Substantia nigra (tissue), 51 donors: ENCODE measurements at places on chromosomes 16 and 17.

DNA sequence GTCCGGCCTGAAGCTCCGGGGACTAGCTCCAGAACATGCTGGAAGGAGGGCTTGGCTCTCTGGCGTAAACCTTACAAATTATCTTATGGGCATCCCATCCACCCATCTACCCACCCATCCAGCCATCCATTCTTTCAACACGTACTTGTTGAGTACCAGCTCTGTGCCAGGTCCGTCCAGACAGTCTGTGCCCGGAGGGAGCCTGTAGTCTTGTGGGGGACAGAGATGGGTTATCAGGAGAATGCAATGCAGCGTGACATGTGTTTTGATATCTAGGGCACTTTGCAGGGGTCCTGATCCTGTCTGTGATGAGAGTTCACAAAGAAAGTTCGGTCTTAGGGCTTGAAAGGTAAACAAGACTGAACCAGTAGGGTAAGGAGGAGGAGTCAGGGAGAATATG lies 4.1 kb upstream of the SLC13A2 start:
- DNase-seq: no peak

DNA sequence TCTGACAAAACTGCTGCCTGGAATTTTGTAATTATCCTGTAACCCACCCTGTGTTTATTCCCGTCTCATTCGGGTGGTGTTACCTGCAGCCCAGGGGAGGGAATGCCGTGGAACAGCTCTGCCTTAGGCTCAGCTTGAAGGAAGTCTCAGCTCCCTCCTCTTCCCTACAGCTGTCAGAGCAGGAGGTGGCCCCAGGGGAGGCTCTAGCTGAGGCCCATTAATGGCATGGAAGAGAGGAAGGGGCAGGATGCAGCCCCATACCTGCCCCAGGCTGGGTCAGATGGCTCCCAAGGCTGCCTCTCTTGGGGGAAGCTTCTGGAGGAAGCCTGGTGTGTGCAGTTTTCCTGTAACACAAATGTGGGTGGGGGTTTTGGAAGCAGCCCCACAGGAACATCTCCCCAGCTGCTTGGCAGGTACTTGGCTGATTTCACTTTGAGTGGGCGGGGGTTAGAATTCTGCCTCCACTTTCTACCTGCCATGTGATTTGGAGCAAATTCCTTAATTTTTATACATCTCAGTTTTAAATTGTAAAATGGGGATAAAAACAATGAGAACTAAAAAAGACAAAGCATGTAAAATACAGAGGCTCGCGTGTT lies 103.9 kb downstream of the MGAT5B start:
- no peak for DNase-seq

- no peak for DNase-seq
Measured at GRCh38 chr16:67608364-67608763, 36.6 kb upstream of the CARMIL2 start.

GRCh38 chr17:77738751-77739531 lies 219.6 kb upstream of the TNRC6C start:
- no peak for DNase-seq

DNA sequence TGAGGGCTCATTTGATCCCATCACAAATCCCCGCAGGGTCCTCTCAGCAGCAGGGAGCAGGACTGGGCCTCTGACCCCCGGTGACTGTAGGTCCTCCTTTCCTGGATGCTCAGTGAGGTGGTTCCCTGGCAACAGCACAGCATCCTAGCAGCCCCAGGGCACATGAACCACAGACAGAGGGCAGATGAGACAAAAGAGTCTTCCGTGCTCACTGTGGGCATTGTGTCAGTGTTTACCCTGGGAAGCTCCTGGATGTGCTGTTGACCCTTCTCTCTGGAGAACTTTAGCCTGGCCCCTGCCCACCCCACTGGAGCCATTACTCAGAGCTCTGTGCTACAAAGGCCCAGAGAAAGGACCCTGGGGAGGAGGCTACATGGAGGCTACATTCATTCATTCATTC lies 21.7 kb upstream of the TMEM220 start:
- DNase-seq: no peak

DNA sequence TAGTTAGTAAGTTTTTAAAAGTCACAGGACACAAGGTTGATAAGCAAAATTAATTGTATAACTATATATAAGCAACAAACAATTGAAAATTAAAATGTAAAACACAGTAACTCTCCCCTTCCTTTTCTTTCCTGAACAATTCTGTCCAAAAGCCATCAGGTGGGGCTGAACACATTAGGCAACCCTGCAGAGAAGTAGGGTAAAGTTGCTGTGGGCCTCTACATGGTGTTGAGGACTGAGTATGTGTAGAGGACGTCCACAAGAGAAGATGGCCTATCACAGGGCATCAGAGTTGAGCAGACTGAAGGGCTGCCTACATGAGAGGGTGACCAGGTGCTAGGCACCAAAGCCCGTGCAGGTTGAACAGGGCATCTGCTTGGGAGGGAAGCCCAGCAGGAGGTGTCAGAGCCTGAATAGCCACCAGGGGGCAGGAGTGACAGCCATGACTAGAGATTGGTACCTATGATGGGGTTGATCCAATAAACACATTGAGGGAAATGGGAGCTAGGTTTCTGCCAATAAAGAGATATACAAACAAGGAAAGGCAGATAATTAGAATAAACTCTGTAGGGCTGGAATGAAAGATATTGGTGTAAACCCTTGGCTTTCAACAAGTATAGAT lies 415.1 kb downstream of the NPIPA8 start:
- no peak for DNase-seq

- no peak for DNase-seq
Measured at GRCh38 chr17:1810450-1811103, 19.1 kb downstream of the SMYD4 start.

- DNase-seq: no peak
Measured at GRCh38 chr17:36214918-36215317, 4.1 kb downstream of the CCL4L2 start.

- DNase-seq: peak; percentile 15
Measured at GRCh38 chr16:81623365-81624102, 155.6 kb upstream of the PLCG2 start.

DNA sequence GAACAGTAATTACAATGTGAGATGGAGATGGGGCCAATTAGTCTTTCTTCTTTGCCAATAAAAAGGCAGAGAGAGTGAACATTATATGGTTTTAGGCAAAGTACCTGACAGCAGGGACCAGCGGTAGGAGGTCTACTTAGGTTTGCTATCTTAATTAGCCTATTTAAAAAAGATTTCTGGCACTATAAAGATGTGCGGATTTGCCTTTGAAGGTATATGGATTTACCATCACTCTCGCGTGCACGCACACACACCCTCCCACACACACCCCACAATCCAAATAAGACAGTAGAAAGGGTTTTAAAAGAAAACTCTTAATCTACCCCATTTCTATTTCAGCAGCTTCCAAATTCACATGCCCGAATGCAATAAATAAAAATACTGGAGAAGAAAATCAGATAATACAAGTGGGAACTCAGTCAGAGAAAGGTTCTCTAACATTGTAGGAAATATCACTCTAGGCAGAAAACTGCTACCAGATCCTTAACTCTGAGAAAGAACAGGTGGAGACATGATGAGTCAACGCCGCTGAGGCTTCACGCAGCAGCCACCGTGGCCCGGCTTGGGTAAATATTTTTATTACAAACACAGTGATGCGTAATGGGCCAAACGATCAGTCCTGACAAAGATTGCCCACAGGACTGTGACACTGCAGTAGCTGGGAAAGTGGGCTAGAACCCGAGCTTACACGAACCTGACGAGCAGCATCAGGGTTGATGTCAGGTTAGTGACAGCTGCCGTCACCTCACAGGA lies 66.6 kb upstream of the AXIN2 start:
- DNase-seq: no peak

DNA sequence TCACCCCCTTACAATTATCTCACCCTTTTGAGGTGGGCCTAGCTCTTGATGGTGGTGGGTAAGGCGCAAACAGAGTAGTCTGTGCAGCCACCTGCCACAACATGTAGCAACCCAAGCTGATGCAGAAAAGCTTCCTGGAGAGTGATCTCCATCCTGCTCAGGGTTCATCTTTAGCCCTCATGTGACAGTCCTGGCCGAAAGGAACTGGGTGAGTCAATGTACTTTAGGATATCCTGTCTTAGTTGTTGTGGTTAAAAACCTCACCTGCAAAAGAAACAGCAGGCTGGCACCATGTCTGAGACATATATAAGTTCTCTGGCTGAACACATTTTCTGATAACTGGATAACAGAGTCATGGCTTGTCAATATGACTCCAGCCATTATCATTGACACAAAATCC lies 183.5 kb upstream of the CPHXL start:
- DNase-seq: no peak

GRCh38 chr17:72717676-72718075 lies 374.8 kb downstream of the SLC39A11 start:
- DNase-seq: no peak

DNA sequence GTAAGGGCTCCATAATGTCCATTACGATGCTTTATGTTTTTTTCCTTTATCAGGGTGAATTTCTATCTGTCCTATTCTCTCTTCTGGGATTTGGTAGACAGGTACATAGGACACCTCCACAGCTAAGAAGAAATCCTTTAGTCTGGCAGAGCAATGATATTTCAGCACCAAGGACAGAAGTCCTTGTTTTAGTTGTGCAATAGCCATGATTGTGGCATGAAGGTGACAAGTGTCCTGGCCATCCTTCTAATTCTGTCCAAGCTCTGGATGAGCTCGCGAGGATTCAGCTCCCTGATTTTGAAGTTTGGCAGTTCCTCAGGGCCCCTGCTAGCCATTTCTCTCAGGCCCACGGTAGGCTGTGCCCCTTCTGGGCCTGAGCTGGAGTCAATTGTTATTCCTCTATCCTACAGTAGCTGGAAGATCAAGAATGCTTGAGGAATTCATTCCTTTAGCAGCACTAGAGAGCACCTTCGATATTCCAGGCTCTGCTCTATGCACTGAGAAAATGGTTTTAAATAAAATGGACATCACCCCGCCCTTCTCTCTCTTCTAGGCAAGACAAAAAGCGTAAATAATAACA lies 320.8 kb downstream of the XYLT1 start:
- no peak for DNase-seq

DNA sequence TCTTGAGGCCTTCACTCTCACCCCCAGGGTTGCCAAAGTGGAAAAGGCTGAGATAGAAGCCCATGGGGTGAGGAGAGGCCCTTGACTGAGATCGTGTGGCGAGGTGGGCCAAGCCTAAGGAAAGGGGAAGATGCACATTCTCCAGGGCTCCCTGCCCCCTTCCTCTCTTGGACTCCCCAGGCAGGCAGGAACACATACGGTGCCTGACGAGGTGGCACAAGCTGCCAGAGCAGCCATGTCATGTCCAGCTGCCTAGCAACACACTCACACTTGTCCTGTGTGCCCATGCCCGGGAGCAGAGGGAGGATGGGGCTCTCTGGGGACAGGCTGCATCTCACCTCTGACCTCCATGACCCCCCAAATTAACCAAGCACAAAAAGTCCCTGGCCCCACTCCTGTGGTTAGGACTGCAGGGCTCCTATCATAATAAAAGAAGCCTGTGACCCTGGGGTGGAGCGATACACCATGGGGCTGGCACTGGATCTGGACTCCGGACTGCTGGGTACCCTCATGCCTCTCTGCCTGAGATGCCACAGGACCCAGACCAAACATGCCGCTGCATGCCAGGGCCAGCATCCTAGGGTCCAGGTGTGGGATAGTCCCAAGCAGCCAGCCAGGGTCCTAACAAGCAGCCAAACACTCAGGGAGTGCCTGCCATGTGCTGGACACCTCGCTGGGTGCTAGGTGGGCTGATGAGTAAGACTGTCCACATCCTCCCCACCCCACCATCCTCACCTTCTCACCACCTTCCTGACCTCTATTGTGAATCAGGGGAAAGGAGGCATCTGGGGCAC lies 2.6 kb downstream of the GIT1 start:
- DNase-seq: no peak

- no peak for DNase-seq
Measured at GRCh38 chr16:29877266-29877961, 14.4 kb upstream of the CDIPT start.

GRCh38 chr17:79758271-79758670 lies 19.7 kb upstream of the CBX2 start:
- DNase-seq: no peak

GRCh38 chr17:57092779-57093178 lies 7.7 kb downstream of the AKAP1 start:
- no peak for DNase-seq

GRCh38 chr17:36485805-36486203 lies 677 bp upstream of the ZNHIT3 start:
- no peak for DNase-seq

DNA sequence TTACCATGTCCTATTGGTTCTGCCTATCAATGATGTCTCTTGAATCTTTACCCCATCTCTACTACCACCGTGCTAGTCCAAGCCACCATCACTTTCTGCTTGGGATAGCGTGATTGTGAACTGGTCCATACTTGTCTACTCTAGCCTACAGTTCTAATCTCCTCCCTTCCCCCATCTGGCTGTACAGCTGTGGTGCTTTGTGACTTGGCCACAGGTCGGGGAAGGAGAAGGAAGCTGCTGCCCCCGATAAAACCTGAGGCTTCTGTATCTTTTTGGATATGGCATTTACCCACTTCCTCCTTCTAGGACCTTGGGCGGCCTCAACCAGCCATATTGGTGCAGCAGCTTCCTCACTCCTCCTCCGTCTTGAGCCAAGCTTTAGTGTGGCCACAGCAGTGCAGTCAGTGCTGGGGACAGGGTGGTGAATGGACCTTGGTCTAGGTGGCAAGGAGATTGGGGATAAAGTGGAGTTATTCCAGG lies 314 bp upstream of the ITGA2B start:
- no peak for DNase-seq

GRCh38 chr17:40617678-40618240 lies 29.9 kb downstream of the SMARCE1 start:
- no peak for DNase-seq

- DNase-seq: no peak
Measured at GRCh38 chr17:44122816-44123355, 555 bp downstream of the HDAC5 start.

GRCh38 chr16:83940119-83940518 lies 12.9 kb upstream of the OSGIN1 start:
- no peak for DNase-seq

GRCh38 chr17:78892062-78892456 lies 10.9 kb downstream of the CEP295NL start:
- no peak for DNase-seq

- DNase-seq: peak; percentile 91
Measured at GRCh38 chr17:63838631-63839171, 3.8 kb downstream of the SMARCD2 start.

- no peak for DNase-seq
Measured at GRCh38 chr17:332023-332422, 20.6 kb downstream of the RPH3AL start.

DNA sequence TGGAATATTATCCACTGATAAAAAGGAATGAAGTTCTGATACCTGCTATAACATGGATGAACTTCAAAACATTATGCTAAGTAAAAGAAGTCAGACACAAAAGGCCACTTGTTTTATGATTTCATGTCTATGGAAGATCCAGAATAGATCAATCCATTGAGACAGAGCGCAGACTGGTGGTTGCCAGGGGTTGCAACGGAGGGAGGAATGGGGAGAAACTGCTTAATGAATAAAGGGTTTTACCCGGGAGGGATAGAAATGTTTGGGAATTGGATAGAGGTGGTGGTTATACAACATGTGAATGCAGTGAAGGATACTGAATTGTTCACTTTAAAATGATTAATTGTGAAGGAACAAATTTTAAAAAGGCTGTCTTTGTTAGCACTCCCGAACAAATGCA lies 30.2 kb downstream of the WDR59 start:
- DNase-seq: no peak

- DNase-seq: no peak
Measured at GRCh38 chr17:33447090-33447489, 154.0 kb upstream of the ASIC2 start.
